Fibroblast of pulmonary artery (primary cell): ENCODE measurements at places on chromosomes 4 and X.

DNA sequence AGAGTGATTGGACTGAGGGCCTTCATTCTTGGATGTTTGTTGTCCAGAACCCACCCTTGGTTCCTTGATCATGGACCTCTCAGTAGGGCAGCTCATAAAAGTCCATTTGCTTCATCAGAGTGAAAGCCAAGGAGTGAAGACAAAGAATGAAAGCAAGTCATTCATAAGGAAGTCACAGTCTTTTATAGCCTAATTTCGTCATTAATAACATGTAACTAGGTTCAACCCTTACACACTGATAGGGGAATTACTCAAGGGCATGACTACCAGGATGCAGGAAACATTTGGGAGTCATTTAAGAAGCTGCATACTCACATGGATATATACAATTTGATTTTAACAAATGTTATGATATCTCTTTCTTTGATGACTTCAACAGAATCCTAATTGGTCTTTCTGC, 95.2 kb downstream of the RPA4 start:
- DNase-seq: no peak

- DNase-seq: peak; percentile 61
Observed at GRCh38 chr4:149823769-149824221, 8.2 kb upstream of the IQCM start.

- DNase-seq: peak; percentile 21
Observed at GRCh38 chrX:81201071-81201470, 642 bp downstream of the HMGN5 start.

DNA sequence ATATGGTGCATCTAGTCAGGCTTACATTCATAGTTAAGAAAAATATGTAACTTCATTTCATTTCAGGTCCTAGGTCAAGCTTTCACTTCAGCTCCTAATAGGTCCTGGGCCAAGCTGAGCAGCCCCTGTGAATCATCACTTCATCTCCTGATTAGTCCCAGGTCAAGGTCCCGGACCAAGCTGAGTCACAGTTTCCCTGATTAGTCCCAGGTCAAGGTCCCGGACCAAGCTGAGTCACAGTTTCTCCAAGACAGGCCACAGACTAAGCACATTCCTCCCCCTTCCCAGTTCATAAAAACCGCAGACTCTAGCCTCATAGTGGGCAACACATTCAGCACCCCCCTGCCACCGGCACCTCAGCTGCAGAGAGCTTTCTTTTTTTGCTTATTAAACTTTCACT, 1331.8 kb downstream of the PCDH19 start:
- DNase-seq: no peak

DNA sequence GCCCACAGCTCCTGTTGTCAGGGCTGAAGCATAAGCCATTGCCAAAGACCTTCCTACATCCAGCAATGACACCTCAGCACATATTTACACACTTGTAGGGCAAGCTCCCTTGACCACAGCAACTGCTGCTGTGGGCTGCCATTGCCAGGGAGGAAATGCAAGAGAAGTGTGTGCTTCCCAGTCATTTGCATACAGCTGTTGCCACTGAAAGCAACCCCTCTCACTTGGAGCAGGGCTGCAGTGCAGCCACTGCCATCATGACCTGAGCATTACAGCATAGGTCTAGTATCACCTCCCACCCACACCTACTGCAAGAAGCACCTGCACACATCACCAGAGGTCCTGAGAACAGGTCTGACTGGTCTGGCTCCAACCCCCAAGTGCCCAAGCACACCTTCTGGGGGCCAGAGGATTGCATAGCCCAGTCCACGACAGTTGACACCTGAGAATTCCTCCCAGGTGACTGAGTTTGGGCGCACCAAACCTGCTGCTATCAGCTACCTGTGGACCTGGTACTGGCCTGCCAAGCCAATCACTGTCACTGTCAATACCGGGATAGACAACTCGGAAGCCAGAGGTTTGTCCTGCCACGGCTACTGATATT, 636.5 kb upstream of the SLIT2 start:
- no peak for DNase-seq

DNA sequence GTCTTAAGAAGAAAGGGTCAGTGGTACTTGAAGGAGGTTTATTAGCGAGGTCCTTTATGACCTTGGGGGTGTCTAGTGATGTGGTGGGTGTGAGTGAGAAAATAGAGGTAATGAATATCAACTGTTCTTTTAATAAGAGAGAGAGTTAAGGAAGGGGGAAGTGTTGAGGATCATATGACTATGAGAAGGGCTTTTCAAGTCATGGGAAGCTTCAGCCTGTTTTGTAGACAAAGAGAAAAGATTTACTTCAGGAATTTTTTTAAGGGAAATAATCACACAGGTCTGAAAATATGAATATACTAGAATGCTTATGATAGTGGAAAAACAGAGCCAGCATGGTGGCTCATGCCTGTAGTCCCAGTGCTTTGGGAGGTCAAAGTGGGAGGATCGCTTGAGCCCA, 41.3 kb upstream of the MTMR1 start:
- DNase-seq: no peak

DNA sequence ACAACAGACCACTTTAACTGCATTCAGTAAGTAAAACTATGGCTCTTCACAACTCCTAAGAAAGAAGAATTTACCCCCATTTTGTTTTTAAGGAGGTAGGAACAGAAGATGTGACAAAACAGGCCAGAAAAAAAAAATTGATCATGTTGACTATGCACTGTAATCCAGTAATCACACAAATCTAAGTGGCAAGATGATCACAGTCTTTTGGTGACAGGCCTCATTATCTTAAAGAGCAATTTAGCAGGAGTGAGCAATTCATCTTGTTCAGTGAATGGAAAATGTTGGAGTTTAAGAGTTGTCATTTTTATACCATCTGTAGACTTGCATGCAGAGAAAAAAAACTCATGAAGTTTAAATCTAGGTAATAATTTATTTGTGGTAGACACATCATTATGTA, 115.1 kb downstream of the SLC39A8 start:
- no peak for DNase-seq

DNA sequence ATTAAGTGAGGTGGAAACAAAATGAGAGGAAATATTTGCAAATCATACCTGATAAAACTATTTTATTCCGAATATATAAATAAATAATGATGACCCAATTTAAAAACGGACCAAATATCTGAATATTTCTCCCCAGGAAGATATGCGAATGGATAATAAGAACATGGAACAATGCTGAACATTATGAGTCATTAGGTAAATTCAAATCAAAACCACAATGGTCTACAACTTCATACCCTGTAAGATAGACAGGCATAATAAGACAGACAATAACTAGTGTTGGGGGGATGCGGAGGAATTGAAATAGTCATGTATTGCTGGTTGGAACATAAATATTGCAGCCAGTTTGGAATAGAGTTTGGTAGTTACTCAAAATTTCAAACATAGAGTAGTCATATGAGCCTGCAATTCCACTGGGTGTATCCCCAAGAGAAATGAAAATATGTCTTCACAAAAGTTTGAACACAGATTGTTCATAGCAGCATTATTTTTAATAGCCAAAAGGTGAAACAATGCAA, 47.6 kb upstream of the DRP2 start:
- peak; percentile 14 for DNase-seq

GRCh38 chrX:151177141-151178027, 1.0 kb downstream of the GPR50 start:
- DNase-seq: no peak

DNA sequence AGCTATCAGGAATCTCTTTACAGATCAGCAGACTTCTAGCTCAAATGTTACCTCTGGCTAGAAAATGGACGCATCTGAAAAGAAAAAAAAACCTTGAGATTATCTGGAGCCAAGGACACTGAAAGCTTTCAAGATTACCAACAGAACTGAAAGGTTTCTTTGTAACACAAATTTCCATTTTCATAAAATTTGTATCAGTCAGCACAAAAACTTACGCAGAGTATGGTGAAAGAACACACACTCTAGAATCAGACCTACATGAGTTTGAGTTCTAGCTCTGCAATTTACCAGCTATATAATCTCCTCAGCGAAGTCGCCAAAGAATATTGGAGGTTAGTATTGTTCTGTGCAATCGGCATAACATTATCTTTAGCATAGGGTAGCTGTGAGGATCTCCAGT, 1.8 kb downstream of the TAB3 start:
- no peak for DNase-seq

GRCh38 chr4:25588206-25588605, 67.4 kb upstream of the SLC34A2 start:
- DNase-seq: no peak

GRCh38 chr4:148229798-148230197, 212.4 kb downstream of the NR3C2 start:
- DNase-seq: no peak

GRCh38 chr4:156193106-156193505, 239.4 kb upstream of the CTSO start:
- no peak for DNase-seq

GRCh38 chr4:43341741-43342140, 449.2 kb downstream of the GRXCR1 start:
- DNase-seq: peak; percentile 21

GRCh38 chrX:134573683-134574035, 84.6 kb downstream of the PLAC1 start:
- DNase-seq: no peak

DNA sequence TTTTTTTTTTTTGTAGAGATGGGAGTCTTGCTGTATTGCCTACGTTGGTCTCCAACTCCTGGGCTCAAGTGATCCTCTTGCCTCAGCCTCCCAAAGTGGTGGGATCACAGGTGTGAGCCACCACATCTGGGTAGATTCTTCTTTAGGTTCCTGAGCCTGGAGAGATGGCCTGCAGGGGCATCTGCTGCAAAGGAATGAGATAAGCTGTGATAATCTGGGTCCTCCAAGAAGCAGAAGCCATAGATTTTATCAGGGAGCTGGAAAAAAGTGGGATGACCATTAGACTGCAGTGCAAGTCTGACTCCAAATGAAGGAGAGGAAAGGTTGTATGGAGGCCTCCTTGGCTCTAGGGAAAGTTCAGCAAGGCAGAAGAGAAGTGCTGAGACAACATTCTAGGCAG, 19.0 kb upstream of the ACSL1 start:
- DNase-seq: no peak

GRCh38 chrX:8576821-8577220, 112.2 kb downstream of the VCX3B start:
- no peak for DNase-seq

GRCh38 chr4:16807355-16807754, 91.1 kb downstream of the LDB2 start:
- peak; percentile 6 for DNase-seq

- no peak for DNase-seq
Observed at GRCh38 chrX:19514791-19515614, at the start of gene MAP3K15. TSS of gene MAP3K15 (minus strand) at chrX:19515508. CDS start at chrX:19515261, 247 bp downstream.

DNA sequence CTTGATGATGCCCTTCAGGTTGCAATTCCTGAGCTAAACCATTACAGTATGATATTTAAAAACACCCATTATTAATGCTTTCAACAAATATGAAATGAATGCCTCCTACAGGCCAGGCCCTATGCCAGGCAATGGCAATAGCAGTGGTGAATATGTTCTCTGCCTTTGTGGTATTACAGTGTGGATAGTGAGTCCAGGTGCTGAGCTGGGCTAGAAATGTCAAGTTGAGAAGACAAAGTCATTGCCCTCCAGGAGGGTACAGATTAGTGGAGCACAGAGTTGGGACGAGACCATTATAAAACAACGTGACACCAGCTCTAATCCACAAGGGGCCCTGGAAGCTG, 81.9 kb downstream of the RBM47 start:
- DNase-seq: no peak

- peak; percentile 34 for DNase-seq
Observed at GRCh38 chr4:142274137-142274536, 572.0 kb downstream of the INPP4B start.

DNA sequence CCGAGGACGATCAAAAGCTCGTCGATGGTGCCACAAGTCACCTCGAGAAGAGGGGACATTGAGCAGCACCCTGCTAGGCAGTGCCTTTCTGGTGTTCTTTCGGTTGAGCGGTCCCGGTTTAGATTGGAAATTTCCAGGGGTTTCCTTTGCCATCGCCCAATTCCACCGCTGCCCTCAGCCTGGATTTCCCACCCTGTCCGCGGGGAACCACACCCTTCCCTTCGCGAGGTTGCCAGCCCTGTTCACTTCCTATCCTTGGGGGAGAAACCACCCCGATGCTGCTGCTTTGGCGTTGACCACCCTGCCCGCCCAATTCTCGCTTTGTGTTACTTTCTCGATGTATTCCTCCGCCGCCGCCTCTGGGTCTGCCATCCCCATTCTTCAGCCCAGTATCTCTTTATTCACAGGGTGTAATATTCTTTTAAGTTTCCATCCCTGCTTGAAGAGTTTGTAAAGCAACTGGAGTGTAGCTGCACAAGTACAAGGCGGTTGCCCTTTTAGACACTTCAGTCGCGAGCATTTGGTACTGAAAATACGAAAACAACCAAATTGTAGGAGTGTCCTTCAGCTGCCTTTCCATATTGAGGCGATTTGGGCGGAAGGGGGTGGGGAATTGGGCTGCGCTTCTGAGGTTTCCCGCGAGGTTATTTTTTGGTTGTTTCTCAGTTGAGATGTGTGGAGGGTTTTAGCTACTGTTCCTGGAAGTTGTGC, 1.1 kb downstream of the OGT start:
- DNase-seq: peak; percentile 54

DNA sequence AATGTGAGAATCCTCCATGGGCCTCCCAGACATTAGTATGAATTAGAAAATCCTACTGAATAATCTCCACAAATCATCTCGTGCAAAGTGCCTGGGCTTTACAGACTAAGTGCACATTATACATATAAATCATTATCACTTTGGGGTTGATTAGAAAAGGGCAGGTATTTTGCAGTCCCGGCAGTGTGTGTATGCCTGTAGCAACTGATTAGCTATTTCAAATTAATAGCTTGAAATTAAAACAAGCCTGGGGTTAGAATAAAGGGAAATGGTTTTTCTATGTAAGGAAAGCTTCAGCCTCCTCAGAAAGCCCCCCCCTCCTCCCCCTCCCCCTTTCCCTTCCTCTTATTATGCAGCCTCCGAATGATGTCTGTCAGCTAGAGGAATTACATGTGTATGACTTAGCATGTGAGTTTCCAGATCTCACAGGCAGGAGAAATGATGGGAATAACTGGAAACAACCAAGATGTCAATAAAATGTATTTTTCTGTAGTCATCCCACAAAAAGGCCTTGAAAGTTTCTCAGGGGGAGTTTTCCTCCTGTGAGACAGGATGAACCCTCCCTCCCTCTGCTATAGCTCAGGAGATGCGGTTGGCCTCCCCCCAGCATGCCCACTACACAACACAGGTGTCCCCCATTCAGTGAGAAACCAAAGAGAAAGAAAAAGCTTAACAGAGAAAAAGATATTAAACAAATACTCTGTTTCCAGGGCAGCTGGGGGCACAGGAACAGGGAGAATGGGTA, 41.2 kb upstream of the RASGEF1B start:
- no peak for DNase-seq

- DNase-seq: no peak
Observed at GRCh38 chr4:98969878-98970785, 25.4 kb upstream of the METAP1 start.

DNA sequence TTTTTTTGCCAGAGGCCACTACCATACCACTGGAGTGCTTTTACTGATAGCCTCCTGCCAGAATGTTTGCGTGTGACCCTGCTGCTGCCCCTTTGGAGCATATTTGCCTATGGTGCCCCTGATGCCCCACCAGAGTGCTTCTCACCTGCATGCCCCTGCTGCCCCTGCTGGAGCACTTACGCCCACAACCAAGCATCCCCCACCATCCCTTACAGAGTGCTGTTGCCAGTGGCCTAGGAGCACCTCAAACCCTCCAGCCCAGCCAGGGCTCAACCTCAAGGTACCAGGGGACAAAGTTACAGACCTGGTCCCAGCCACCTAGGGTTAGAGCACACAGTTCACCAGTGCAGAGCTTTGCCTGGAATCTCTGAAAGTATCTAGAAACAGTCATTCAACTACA, 207.2 kb downstream of the CFAP299 start:
- DNase-seq: no peak
